ENCODE measurements at places on chromosomes 2 and 18. TPM values are rescaled to one million over a fixed set of nuclear protein-coding genes. Genes with fewer than 3 reads are reported as not detected.

DNA sequence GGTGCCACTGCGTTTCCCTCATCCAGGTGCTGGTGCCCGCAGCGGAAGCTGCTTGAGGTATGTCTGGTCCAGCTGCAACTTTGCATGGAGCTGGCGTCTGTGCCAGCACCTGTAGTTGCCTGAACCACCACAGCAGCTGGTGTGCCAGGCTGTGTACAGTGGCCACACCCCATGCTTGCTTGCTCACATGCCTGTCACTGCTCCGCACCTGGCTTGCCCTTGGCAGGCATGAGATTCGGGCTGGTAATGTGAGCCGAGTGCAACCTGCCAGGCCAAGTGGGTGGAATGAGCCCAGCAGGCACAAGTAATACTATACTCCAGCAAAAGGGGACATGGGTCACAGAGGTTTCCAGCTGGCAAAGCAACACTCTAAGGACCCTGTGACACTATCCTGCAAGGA is 1123.3 kb upstream of the ACVR2A start:
- no peaks in the 10 kb centered on the region for H3K36me3 ChIP-seq
- peak; percentile 67 for DNase-seq
- H3K27me3 ChIP-seq: no peaks in the 10 kb centered on the region
- H3K27ac ChIP-seq: no peak overlapping the region

DNA sequence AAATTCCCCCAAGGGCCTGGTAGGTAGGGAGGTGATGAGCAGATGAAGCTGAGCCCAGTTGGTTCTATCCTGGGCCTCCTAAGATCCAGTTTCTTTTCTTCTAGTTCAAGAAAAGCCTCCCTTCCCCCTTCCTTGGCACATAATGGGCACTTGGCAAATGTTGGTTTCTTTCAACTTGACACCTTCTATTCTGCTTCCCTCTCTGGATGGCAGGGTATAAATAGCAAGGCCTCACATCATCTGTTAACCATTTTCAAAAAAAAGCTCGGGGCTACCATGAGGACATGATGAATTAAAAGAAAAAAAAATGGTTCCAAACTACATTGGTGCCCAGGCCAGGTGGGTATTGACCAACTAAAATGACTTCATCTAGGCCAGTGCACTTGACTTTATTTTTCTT is 29.9 kb downstream of the CTAGE1 start:
- H3K27ac ChIP-seq: no peak overlapping the region
- no peak overlapping the region for H3K4me3 ChIP-seq
- no peaks in the 10 kb centered on the region for H3K36me3 ChIP-seq
- H3K27me3 ChIP-seq: no peaks in the 10 kb centered on the region

DNA sequence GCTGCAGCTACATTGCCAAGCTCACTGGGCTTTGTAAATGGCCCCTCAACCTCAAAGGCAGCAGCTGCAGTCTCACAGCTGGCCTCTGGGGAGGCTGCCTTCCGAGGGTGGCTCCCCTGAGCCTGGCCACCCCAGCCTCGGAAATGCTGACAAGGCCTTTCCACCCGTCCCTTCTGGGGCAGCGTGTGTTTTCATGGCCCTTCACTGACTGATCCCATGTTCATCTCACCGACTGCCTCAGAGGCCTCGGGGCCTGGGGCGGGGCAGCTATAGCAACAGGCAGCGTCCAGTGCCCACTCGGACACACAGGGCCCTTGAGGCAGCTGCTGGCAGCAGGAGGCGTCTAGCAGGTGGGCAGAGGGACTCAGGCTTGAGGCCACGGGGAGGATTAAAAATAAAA is 149.7 kb downstream of the GLI2 start:
- peak overlapping the region; percentile 43 for H3K27ac ChIP-seq
- H3K4me3 ChIP-seq: no peak overlapping the region
- H3K4me1 ChIP-seq: peaks cover 62% of the 10 kb centered on the region
- no peaks in the 10 kb centered on the region for H3K27me3 ChIP-seq
- H3K36me3 ChIP-seq: no peaks in the 10 kb centered on the region

The ARID5A gene
- polyA plus RNA-seq: 15.9 TPM

DNA sequence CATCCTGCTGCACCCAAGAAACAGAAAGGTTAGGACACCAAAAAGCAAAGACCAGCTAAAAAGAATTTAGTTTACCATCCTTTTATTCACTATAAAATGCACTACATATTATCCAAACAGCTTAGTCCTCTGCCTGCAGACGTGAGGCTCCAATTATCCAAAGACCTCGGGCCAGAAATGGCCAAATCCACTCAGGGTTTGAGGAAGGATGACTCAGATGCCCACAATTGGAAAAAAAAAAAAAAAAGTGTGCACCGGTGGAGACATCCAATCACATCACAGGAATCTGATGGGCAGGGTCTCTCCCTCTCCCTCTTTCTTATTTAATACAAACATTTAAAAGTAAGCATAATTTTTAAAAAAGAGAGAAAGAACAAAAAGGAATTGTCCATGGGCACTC is 65.7 kb downstream of the TRABD2A start:
- no peaks in the 10 kb centered on the region for H3K27me3 ChIP-seq
- no peak for DNase-seq
- no peak overlapping the region for H3K4me3 ChIP-seq
- H3K36me3 ChIP-seq: no peaks in the 10 kb centered on the region
- H3K27ac ChIP-seq: no peak overlapping the region
- H3K4me1 ChIP-seq: no peaks in the 10 kb centered on the region

The MRO gene
- polyA plus RNA-seq: 0.10 TPM

- H3K36me3 ChIP-seq: no peaks in the 10 kb centered on the region
- H3K27ac ChIP-seq: no peak overlapping the region
- H3K4me1 ChIP-seq: no peaks in the 10 kb centered on the region
- peak; percentile 22 for DNase-seq
- no peak overlapping the region for H3K4me3 ChIP-seq
- H3K27me3 ChIP-seq: no peaks in the 10 kb centered on the region
These were observed 131.6 kb downstream of the CDH2 start for GRCh38 chr18:28045176-28045810.

GRCh38 chr18:9648431-9649163 is 34.2 kb upstream of the PPP4R1 start:
- H3K4me1 ChIP-seq: peaks cover 4% of the 10 kb centered on the region
- no peak overlapping the region for H3K4me3 ChIP-seq
- H3K36me3 ChIP-seq: no peaks in the 10 kb centered on the region
- H3K27me3 ChIP-seq: no peaks in the 10 kb centered on the region

DNA sequence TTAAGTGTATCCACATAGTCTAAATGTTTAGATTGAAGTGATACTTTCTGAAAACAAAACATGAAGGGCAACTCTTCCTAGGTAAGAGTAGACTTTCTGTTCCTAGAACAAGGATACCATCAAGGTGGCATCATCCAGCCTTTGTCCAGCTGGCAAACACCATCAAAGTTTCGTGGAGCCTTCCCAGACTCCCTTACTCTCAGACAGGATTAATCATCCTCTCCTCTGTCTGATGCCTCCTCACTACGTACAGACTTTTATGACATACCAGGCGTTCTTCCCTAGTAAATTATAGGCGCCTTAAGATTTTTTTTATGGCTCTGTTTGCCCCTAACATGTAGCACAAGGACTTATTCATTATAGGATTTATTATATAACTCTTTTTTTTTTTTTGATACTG is 29.4 kb upstream of the ASNSD1 start:
- H3K27me3 ChIP-seq: no peaks in the 10 kb centered on the region
- no peak overlapping the region for H3K4me3 ChIP-seq
- no peaks in the 10 kb centered on the region for H3K36me3 ChIP-seq
- H3K27ac ChIP-seq: no peak overlapping the region
- DNase-seq: no peak

The GCG gene
- 12.2 TPM for polyA plus RNA-seq

The HOXD11 gene
- polyA plus RNA-seq: 2.1 TPM

The RHOB gene
- polyA plus RNA-seq: 135 TPM

The TSGA10 gene
- 1.6 TPM for polyA plus RNA-seq

DNA sequence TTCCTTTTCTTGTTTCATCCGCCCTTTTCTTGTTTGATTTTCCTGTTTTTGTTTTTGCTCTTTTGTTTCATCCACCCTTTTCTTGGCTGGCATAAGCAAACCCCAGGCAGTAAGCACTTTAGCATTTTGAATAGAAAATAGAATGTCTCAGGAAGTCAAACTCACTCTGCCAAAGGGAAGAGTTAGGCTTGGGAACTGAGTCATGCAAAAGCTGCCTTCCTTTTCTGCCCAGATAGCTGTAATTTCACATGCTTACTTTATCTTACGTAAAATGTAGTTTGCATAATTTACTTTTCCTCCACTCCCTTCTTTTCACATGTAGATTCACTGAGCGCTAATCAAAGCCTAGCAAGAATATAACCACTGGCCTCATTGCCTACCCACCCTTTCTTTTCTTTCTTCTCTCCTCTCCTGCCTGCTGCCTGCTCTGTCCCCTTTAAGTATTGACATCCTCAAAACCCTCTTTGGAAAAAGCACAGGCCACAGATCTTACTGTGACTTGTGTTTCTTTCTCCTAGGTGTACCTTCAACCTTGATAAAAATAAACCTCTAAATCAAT is 48.4 kb downstream of the CNGA3 start:
- H3K4me3 ChIP-seq: no peak overlapping the region
- no peak overlapping the region for H3K27ac ChIP-seq
- peaks cover 2% of the 10 kb centered on the region for H3K27me3 ChIP-seq
- H3K36me3 ChIP-seq: no peaks in the 10 kb centered on the region

- H3K36me3 ChIP-seq: no peaks in the 10 kb centered on the region
- DNase-seq: peak; percentile 66
- H3K4me1 ChIP-seq: peaks cover 83% of the 10 kb centered on the region
- H3K27me3 ChIP-seq: no peaks in the 10 kb centered on the region
- peak overlapping the region; percentile 97 for H3K27ac ChIP-seq
- H3K4me3 ChIP-seq: no peak overlapping the region
These were observed 23.8 kb upstream of the PTMA start for GRCh38 chr2:231684314-231685223.

DNA sequence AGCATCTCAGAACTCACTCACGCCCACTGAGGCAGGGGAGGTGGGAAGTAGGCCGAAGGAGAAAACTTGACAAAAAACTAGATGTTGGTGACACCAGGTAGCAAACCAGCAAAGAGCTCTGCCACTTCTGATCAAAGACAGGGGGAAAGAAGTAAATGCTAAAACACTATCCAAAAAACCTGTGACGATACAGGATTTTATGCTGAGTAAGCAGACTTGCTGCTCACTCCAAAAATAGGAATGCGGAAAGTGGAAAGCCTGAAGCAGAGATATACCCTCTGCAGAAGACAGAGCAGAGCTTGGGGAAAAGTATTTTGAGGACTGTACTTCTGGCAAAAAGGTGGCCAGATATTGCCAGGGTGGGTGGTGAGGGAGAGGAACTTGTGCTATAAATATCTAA is 73.3 kb upstream of the YPEL5 start:
- H3K4me3 ChIP-seq: no peak overlapping the region
- no peak for DNase-seq
- no peaks in the 10 kb centered on the region for H3K36me3 ChIP-seq

- H3K4me3 ChIP-seq: peak within 1 kb of the TSS; percentile 36
- H3K27ac ChIP-seq: no peak within 1 kb of the TSS
- peaks cover 25% of the 10 kb centered on the region for H3K4me1 ChIP-seq
- H3K27me3 ChIP-seq: peaks cover 34% of the 10 kb centered on the region
- peak; percentile 77 for DNase-seq
- H3K36me3 ChIP-seq: no peaks in the 10 kb centered on the region
These were observed at the start of gene KCNF1 for GRCh38 chr2:10911291-10912075. Gene KCNF1 (plus strand): TSS chr2:10911934. CDS start chr2:10912427, 493 bp downstream.

The TRIM43B gene
- not detected for polyA plus RNA-seq

The KHK gene
- 3.4 TPM for polyA plus RNA-seq

DNA sequence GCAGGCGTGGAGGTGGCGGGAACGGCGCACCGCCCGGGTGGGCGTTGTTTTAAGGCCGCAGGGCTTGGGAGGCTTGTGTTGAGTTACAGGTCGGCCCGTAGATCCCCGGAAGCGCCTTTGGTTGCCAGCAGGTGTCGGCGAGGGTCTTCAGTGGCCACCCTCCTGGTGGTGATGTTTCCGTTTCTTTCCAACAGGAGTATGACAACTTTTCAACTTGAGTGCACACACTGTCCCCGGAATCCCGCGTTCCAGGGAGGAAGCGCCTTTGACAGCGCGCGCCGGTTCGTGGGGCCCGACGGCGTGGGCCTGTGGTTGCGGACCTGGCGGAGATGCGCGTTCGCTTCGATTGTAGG is 1.0 kb upstream of the HDAC4 start:
- peak overlapping the region; percentile 80 for H3K4me3 ChIP-seq
- no peaks in the 10 kb centered on the region for H3K36me3 ChIP-seq
- H3K27me3 ChIP-seq: no peaks in the 10 kb centered on the region
- no peak for DNase-seq
- H3K27ac ChIP-seq: peak overlapping the region; percentile 99
- H3K4me1 ChIP-seq: peaks cover 29% of the 10 kb centered on the region

DNA sequence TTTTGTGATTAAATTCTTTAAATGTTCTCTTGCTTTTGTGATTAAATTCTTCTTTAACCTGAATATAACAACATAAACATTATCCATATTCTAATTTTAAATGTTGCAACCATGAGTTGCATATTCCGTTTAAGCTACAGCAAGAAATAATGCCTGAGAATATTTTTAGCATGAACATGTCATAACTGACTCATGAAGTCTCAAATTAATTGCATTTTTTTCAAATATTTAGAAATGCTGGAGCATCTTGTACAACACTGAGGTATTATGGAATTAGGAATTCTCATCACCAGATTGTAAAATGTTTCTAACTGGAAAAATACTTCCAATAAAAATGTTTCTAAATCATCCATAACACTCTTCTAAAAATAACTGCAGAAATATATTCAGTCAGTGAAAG is 14.7 kb downstream of the ROCK2 start:
- no peaks in the 10 kb centered on the region for H3K4me1 ChIP-seq
- DNase-seq: no peak
- H3K27ac ChIP-seq: no peak overlapping the region

GRCh38 chr2:191264647-191265081 is 19.5 kb downstream of the MYO1B start:
- no peak for DNase-seq
- no peaks in the 10 kb centered on the region for H3K27me3 ChIP-seq
- peaks cover 32% of the 10 kb centered on the region for H3K4me1 ChIP-seq
- H3K36me3 ChIP-seq: peaks cover 3% of the 10 kb centered on the region
- no peak overlapping the region for H3K4me3 ChIP-seq
